ENCODE measurements at places on chromosomes 1 and 21. TPM values are rescaled to one million over a fixed set of nuclear protein-coding genes. Genes with fewer than 3 reads are reported as not detected.

The BRINP3 gene
- not detected for total RNA-seq

The AMY2A gene
- not detected for total RNA-seq

The UBASH3A gene
- not detected for total RNA-seq

The DCST1 gene
- not detected for total RNA-seq

The CD52 gene
- total RNA-seq = 1.2 TPM

The SH2D2A gene
- total RNA-seq = 2.3 TPM

The MPZ gene
- total RNA-seq = 0.54 TPM

The HEYL gene
- total RNA-seq = 4.8 TPM

The SYT14 gene
- total RNA-seq = 32.6 TPM

The C1QC gene
- 0.58 TPM for total RNA-seq

The CTNNBIP1 gene
- 27.4 TPM for total RNA-seq

The KIF21B gene
- total RNA-seq = 18.4 TPM

The TCP10L gene
- 1.1 TPM for total RNA-seq

The RAB25 gene
- total RNA-seq = 46.0 TPM

The GBP3 gene
- total RNA-seq = 28.5 TPM

The FNDC5 gene
- 0.08 TPM for total RNA-seq

The C1orf87 gene
- not detected for total RNA-seq

The HLX gene
- 0.68 TPM for total RNA-seq

The KAZN gene
- 2.8 TPM for total RNA-seq

The WNT9A gene
- total RNA-seq = 10.1 TPM

The OR2M3 gene
- total RNA-seq = not detected

The TCHH gene
- 0.07 TPM for total RNA-seq

The RCSD1 gene
- total RNA-seq = 0.21 TPM

The GJA9 gene
- total RNA-seq = not detected

The SYNC gene
- total RNA-seq = 2.7 TPM
